ENCODE measurements at places on chromosomes 1 and 21. TPM values are rescaled to one million over a fixed set of nuclear protein-coding genes. Genes with fewer than 3 reads are reported as not detected.

Gene BRDT
- total RNA-seq: 0.31 TPM

Gene C1QC
- not detected for total RNA-seq

Gene CD52
- 5.1 TPM for total RNA-seq

Gene SPRR2F
- not detected for total RNA-seq

Gene BTBD19
- 0.78 TPM for total RNA-seq

Gene BOLA1
- total RNA-seq: 40.1 TPM

Gene EFNA1
- total RNA-seq: 6.4 TPM

Gene MAP1LC3C
- 1.3 TPM for total RNA-seq

Gene SYT2
- 3.6 TPM for total RNA-seq

Gene GJA4
- total RNA-seq: 3.2 TPM

Gene LHX4
- 2.7 TPM for total RNA-seq

Gene RAB42
- 6.2 TPM for total RNA-seq

Gene AVPR1B
- total RNA-seq: not detected

Gene SPRR3
- total RNA-seq: not detected

Data from H7 (cell line).